Activated CD4-positive, alpha-beta T cell treated with anti-CD3 and anti-CD28 coated beads for 1 hour (primary cell): ENCODE measurements at places on chromosomes 3 and 15.

DNA sequence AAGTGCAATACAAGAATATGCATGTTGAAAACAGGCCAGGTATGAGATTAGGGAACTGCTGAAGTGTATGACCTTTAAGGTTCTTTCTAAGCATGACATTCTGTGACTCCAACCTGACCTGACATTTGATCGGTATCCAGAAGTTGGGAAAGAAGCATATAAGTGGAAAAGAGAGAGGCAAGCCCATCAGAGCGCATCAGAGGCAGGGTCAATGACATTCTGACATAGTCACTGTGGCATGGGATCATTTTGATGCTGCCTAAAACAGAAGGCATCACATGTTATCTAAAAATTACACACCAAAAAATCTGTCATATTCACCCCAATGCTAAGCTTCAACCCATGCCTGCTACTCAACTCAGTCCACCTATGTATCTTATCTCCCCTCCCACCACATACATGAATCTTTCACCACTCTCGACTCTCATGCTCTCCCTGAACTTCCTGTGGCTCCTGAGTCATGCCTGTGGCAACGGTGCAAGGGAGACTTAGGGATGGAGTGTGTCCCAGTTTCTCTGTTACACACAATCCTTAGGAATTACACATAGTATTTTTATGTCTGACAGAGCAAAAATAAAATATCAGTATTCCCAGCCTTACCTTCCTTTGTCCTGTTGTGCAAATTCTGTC is 20.5 kb upstream of the LRRN1 start:
- DNase-seq, result no peak

- no peak for DNase-seq
These were observed 90.4 kb downstream of the MECOM start for GRCh38 chr3:169573148-169573547.

DNA sequence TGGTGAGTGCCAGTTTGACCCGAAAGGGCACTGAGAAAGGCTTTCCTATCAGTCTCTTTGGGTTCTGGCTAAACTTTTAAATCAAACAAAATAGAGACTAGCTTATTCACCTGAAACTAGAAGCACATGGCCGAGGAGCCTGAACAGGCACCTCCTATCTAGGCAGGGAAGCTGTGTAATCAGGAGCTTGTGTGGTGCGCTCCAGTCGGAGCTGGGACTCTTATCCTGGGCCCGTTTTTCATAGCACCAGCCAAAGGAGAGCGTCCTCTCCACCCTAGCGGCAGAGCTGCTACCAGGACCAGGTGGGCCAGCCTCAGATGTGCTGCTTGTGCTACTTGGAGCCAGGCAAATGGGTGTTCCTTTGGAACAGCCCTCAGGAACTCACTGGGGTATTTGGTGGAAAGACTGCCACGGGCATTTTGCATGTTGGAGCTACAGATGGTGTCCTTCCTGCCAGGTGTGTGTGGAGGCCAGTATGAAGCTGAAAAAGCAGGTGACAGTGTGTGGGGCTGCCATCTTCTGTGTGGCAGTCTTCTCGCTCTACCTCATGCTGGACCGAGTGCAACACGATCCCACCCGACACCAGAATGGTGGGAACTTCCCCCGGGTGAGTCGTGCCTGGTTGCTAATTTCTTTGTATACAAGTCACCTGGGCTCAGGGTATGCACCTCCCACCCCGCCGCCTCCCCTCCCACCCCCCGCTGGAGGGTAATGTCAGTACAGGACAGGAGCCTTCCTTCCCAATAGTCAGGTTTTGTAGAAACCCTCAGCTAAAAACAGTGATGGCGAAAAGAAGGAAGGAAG is 833 bp downstream of the MAN2A2 start:
- DNase-seq, result no peak

- DNase-seq, result no peak
These were observed 56.1 kb upstream of the KIF23 start for GRCh38 chr15:69357773-69358771.

- DNase-seq, result no peak
These were observed 1.0 kb downstream of the LRCH3 start for GRCh38 chr3:197791892-197792647.

- no peak for DNase-seq
These were observed 9.1 kb downstream of the KCNMB2 start for GRCh38 chr3:178545337-178545736.

- no peak for DNase-seq
These were observed 8.3 kb upstream of the PLCH1 start for GRCh38 chr3:155753038-155753639.

DNA sequence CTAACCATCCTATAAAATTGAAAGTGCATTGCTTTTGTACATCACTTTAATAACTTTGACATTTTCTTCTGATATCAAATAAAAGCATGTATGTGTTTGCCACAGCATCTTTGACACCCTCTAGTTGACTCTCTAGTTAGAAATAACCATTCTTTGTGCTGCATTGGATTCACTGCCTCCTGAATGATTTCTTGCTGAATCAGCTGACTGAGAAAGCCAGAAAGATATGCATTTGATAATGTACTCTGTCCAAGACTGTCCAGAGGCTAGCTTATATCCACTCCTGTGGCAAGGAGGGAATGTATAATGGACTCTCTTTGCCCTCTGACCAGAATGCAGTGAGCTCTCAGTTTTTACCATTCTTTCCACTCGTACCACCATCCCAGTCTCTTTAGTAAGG is 6.2 kb downstream of the RAB11A start:
- DNase-seq, result no peak

DNA sequence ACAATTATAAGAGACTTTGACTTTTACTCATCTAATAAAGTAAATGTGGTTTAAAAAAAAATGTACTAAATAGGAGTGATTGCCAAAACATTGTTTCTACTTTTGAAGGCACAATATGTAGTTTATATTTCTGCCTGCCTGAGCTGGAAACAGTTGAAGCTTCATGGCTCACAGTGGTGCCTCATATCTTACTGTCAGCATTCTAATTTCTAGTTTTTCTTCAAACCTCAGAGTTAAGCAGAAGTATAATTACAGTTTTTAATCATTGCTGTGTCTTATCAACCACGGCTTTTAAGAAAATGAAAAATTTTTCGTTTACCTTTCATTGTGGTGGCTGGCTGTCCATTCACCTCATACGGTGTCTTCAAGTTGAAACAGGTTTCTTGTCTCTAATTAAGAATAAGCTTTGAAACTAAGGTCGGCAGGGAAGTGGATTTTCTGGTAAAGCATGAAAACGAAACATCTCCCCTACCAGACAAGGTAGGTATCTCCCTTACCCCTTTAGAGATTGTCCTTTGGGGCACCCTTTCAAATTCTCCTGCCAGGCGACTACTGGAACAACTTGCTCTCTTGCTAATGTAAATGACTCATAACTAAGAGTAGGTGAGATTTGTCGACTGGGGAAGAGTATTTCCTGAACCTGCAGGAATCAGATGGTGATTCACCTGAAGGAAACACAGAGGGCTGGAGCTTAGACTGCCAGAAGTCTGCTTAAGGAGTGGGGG is at the start of gene GPR87:
Gene GPR87, minus strand, starts transcription at position 554 of the 725 bp plus-strand sequence. CDS start 16,720 bp downstream, outside the sequence.
- no peak for DNase-seq

DNA sequence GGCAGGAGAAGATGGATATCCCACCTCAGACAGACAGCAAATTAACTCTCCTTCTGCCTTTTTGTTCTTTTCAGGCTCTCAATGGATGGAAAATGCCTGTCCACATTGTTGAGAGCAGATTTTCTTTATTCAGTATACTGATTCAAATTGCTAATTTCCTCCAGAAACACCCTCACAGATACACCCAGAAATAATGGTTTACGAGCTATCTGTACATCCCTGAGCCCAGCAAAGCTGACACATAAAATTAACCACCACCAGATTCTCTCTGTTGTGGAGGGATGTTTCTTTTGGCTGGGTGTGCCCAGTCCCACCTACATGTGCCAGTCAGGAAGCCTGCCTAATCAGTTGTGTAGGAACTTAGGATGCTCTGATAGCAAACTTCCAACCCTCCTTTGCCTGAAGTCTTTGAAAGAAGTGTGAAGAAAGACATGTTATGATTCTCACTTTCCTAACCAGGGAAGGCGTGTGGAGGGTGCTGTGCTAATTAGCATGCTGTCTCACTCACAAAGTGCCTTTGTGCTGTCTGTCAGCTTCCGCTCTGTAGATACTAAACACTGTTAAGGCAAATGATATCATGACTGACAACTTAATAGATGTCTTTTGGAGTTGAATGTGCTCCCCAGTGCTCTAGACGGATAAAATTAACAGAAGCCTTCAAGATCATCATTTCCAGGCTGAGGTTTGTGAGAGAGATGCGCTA is 208.5 kb downstream of the CLSTN2 start:
- DNase-seq, result no peak

DNA sequence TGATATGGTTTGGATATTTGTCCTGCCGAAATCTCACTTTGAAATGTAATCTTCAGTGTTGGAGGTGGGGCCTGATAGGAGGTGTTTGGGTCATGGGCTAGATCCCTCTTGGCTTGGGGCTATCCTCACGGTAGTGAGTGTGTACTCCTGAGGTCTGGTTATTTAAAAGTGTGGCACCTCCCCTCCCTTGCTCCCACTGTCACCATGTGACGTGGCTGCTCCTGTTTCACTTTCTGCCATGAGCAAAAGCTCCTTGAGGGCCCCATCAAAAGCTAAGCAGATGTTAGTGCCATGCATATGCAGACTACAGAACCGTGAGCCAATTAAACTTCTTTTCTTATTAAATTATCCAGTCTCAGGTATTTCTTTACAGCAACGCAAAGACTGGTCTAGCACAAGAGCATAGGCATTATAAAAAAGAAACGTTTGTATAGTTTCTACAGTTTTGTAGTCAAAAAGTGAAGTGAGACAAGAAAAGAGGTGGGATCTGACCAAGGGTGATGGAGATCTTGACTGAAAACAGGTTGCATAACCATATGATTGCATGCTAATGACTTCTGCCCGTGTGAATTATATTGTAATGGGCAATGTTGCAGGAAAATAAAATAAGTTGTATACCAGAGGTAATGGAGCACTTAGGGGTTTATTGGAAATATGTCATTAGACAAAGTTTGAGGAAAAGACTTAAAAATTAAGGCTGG is 28.5 kb upstream of the CLASP2 start:
- DNase-seq, result no peak

DNA sequence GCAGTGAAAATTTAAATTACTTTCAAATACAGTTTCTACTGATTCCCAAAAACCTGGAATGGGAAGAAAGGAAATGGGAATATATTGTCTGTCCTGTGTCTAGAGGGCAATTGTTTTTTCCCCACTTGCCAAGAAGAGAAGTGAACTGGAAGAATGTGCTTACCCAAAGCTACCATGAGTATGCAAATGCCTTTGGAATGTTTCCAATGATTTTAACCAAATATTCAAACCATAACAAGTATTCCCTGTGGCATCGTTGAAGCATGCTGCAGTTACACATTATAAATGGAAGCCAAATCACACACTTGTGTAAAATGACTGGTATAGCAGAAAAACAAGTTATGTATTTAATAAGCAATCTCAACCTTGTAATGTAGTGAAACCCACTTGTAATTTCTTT is 368.2 kb downstream of the GBE1 start:
- DNase-seq, result no peak

GRCh38 chr3:196218155-196218712 is 1.9 kb downstream of the SLC51A start:
- no peak for DNase-seq

- DNase-seq, result no peak
These were observed 383.5 kb upstream of the WNT5A start for GRCh38 chr3:55870594-55870993.

DNA sequence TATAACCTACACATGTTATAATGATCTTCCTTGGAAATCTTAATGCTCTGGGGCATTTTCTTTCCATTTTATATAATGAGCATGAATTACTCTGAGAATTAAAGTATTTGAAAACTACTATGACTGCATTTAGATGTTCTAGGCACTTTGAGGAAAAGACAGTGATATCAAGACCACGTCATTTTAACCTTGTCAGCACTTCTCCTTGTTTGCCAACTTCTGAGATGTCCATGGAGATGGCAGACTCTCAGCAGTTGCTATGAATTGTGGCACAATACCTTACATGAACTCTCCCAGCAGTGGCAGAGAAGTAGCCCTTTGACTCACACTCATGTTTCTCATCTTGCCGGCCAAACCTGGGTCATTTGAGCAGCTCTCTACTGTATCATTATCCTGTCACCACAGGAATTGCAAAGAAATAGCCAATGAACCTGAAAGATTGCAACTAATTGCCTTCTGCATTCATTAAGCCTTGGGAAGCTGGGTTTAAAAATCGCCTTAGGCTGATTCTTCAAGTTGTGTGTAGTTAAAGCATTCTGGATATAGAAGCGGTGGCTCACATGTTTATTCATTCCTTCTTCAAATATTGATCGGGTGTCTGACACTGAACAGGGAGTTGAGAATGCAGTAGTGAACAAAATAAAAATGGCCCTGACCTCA is 272.2 kb upstream of the CFAP20DC start:
- DNase-seq, result no peak

DNA sequence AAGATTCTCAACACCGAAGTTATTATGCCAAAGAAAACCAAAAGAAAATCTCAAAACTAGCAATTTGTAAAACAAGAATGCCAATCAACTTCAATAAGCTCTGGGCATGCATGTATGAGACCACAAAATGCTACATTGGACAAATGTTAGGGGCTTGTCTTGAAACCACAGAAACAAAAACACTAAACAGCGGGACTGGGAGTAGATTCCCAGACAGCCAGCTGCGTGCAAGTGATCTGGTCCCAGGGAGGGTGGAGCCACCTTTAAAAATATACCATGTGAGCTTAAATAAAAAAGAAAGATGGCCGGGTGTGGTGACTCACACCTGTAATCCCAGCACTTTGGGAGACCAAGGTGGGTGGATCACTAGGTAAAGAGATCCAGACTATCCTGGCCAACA is 163.6 kb upstream of the PRICKLE2 start:
- no peak for DNase-seq
